NCI-H524 (cell line): ENCODE measurements at places on chromosomes 1 and 21.

- DNase-seq: no peak
Measured at GRCh38 chr1:171716616-171717015, 25.2 kb downstream of the VAMP4 start.

- DNase-seq: no peak
Measured at GRCh38 chr1:11187000-11187399, 2.2 kb upstream of the ANGPTL7 start.

DNA sequence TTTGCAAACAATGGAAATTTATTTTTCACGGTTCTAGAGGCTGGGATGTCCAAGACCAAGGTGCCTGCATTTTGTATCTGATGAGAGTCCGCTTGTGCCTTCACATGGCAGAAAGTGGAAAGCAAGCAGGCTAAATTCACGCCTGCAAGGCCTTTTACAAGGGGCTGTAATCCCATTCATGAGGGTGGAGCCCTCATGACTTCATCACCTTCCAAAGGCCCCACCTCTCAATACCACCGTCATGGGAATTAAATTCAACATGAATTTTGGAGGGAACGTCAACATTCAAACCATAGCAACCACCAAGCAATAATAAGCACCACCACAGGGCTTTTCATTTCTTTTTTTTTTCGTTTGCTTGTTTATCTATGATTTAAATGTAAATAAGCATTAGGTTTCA lies 115.3 kb downstream of the C1orf21 start:
- DNase-seq: no peak

GRCh38 chr1:2451741-2452140 lies 24.3 kb upstream of the PLCH2 start:
- DNase-seq: no peak

DNA sequence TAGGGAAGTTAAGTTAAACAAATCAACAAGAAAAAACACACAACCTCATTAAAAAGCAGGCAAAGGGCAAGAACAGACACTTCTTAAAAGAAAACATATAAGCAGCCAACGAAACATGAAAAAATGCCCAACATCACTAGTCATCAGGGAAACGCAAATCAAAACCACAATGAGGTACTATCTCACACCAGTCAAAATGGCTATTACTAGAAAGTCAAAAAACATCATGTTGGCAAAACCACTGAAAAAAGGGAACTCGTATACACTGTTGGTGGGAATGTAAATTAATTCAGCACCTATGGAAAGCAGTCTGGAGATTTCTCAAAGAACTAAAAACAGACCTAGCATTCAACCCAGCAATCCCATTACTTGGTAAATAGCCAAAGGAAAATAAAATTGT lies 51.1 kb downstream of the HSF2BP start:
- no peak for DNase-seq
